Muscle of back (tissue), 13 donors: ENCODE measurements at places on chromosomes 6 and 20. TPM values are rescaled to one million over a fixed set of nuclear protein-coding genes. Genes with fewer than 3 reads are reported as not detected.
A peak's percentile ranks its signal among the peaks of the same experiment; 100 is the strongest.

GRCh38 chr6:89412071-89413005 lies at the start of gene RRAGD:
Gene RRAGD (minus strand): TSS chr6:89412273. CDS start chr6:89411993, 280 bp downstream.
- DNase-seq: peak; percentile 84

- no peak for DNase-seq
These were observed 999.1 kb upstream of the FLRT3 start for GRCh38 chr20:15336536-15336935.

GRCh38 chr20:36153736-36154699 lies 522 bp upstream of the EPB41L1 start:
- peak; percentile 52 for DNase-seq

GRCh38 chr6:42507901-42508300 lies 55.9 kb upstream of the UBR2 start:
- peak; percentile 30 for DNase-seq

DNA sequence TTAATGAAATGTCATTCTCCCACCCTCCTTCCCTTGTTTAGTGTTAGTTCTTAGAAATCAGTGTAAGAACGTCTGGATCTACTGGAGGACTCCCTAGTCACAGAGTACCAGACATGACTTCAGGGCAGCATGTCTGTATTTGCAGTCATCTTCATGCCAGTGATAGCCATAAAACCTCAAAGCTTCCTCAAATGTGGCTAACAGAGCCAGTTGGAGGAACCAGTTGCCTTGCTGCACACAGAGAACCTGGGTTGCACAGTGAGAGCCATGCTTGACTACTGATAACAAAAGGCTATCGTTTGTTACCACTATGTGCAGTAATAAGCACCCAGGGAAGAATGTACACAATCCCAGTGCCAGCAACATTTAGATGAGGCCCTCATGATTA lies 20.1 kb downstream of the NT5E start:
- DNase-seq: no peak

DNA sequence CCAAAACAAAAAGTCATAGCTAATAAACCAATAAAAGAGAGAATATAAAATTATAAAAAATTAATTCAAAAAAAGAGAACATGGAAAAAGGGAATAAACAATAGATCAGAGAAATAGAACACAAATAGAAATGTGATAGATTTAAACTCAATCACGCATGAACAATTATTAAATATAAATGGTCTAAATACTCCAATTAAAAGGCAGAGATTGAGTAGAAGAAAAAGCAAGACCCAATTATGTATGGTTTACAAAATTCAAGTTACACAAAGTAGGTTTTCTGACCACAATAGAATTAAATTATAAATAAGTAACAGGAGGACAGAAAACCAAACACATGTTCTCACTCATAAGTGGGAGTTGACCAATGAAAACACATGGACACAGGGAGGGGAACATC lies 36.4 kb upstream of the MAN1A1 start:
- DNase-seq: no peak

GRCh38 chr20:57660922-57661745 lies 40.9 kb upstream of the ZBP1 start:
- no peak for DNase-seq

DNA sequence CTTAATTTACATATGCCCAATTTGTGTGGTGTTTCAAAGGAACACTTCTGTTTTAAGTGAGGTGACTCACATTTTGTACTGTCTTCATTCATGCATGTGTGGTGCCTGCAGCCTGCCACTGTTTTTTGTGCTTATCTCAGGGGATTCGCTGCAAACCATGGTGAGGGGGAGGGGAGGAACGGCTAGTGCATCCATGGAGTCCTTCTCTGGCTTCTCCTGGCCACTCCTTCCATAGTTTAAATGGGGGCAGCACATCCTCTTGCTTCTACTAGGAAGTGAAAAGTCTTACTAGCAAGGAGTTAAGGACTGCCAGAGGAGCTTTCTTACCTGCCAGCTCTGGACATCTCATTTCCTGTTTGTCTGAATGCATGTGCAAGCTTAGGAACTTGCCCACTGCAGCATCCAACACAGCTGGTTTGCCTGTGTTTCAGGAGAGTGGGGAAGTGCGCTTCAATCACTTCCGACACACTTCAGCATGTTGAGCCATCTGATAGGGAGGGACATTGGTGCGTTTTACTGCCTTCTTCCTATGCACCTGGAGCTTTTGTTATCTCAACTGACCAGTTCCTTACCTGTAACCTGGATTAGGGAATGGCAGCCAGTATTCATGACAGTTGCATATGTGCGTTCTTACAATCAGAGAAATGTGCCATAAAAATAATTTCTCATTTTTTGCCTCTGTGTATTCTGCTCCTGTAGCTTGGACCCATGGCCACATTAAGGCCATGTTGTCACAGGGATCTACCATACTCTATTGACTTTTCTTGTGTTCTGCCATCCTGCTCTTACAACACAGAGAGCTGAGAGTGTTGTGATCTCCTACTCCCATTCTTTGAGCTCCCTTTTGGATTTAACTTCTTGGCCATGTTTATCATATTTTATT lies 211.3 kb downstream of the ARID1B start:
- no peak for DNase-seq

DNA sequence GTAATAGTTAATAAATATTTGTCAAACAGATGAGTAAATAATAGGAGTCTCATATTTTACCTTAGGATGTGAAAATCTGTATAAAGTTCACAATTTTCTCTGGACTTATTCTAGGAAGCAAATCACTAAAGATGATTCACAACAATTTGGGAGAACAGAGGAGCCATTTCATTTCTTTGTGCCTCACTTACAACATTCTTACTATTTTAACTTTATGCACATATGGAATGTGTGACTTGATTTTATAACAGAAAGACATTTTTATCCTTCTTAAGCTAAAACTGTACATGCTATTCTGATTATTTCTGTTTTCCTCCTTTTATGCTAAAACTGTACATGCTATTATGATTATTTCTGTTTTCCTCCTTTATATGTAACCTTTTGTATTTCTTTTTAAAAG lies 83.3 kb downstream of the FUT9 start:
- no peak for DNase-seq

GRCh38 chr6:138253731-138254130 lies 35.4 kb upstream of the PBOV1 start:
- DNase-seq: no peak

DNA sequence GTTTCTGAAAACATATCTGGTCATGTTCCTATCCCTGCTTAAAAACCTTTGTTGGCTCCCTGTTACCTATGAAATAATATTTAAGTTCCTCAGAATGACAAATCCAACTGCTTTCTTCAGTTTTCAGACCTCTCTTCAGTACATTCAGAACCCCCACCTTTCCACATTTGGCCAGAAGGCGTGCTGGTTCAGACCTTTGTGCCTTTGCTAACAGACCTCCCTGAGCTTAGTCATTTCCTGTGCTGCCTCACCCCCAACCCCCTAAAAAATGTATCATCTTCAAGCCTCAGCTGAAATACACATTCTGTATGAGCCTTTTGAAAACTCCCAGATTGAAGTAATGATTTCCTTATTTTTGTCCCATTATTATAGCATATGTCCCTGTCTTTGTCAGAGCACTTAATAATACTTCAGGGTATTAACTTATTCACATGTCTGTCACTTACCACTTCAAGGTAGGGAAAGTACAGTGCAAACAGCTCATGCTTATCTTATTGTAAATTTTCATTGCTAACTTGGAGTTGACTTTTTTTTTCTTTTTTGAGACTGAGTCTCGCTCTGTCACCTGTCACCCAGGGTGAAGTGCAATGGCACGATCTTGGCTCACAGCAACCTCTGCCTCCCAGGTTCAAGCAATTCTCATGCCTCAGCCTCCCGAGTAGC lies 19.7 kb downstream of the FAM217A start:
- peak; percentile 69 for DNase-seq

DNA sequence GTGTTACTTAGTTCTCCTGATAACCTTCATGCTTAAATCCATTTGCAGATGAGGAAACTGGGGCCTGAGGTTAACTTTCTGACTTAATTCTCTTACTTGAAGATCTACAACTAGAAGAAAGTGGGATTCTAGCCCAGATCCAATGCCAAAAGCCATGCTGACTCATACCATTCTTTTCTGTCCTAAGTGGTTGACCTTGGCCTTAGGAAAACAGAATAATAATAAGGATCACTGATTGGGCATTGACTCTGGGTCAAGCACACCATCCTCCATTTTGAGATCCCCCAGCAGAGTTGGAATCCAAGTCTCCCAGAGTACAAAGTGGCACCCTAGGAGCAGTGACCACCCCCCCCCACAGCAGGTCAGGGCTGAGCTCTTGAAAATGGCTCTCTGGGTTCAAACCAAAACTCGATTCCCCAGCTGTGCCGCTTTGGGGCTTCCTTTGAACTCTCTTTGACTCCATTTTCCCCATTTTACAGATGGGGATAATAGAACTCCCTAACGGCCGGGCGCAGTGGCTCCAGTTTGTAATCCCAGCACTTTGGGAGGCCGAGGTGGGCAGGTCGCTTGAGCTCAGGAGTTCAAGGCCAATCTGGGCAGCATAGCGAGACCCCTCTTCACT lies 12.8 kb upstream of the ZNF217 start:
- no peak for DNase-seq

SLC17A3 gene
- not detected for polyA plus RNA-seq

EBF4 gene
- polyA plus RNA-seq: 7.6 TPM

PNPLA1 gene
- polyA plus RNA-seq: 0.43 TPM

UBD gene
- 0.93 TPM for polyA plus RNA-seq

ZSCAN16 gene
- 3.3 TPM for polyA plus RNA-seq

OR12D3 gene
- not detected for polyA plus RNA-seq

MYO6 gene
- polyA plus RNA-seq: 8.9 TPM

BTBD3 gene
- 48.2 TPM for polyA plus RNA-seq

RAMACL gene
- not detected for polyA plus RNA-seq

CLIC5 gene
- polyA plus RNA-seq: 16.1 TPM
